Vagina (tissue), 2 donors: ENCODE measurements at places on chromosomes 13 and 19.

GRCh38 chr19:28829359-28829758 lies 383.6 kb downstream of the UQCRFS1 start:
- no peak for DNase-seq

DNA sequence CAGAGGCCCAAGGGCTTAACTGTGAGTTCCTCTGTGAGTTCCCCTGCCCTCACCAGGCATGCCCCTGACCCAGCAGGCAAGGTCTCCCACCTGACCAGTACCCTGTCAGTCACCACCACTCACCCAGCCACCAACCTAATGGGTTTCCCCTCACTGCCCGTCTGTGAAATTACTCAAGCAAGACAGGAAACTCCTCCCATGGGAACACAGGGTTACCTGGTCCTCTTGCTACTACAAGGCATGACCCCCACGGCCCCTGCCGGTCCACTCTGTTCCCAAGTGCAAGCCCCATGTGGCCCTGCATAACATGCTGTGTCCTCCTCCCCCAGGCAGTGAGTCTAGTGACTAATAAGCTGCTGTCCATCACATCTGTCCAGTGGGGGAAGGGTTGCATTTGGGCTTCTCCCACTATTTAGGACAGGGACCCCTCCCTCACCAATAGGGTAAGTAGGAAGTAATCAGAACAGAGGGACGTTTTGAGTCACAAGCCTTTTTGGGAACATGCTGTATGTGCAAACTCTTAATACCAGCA lies 8.0 kb upstream of the DHRS12 start:
- DNase-seq = no peak

- DNase-seq = no peak
Observed at GRCh38 chr13:78593652-78594455, 9.5 kb downstream of the POU4F1 start.

GRCh38 chr13:82747958-82748357 lies 1134.3 kb downstream of the SLITRK1 start:
- DNase-seq = no peak

- DNase-seq = no peak
Observed at GRCh38 chr13:67223024-67223423, 7.1 kb downstream of the PCDH9 start.

GRCh38 chr19:28358633-28359032 lies 854.3 kb downstream of the UQCRFS1 start:
- no peak for DNase-seq

DNA sequence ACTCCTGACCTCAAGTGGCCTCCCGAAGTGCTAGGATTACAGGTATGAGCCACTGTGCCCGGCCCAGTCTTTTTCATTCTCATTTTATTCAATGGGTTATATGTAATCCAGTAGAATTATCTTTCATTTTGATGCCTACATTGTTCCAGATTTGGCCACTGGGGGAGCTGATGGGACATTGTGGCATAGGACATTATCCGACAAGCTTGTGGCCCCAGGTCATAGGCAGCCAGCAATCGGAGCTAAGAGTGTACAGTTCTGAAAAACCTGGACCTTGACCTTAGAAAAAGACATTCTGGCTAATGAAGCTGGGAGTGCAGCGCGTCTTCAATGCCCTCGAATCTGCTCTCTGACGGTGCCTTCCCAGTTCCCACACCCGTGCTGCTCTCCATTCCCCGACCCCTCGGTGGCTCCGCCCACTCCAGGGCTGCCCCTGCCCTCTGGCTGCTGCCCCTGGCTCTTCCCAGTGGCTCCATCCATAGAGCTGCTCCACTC lies 108.7 kb downstream of the TEX29 start:
- no peak for DNase-seq

DNA sequence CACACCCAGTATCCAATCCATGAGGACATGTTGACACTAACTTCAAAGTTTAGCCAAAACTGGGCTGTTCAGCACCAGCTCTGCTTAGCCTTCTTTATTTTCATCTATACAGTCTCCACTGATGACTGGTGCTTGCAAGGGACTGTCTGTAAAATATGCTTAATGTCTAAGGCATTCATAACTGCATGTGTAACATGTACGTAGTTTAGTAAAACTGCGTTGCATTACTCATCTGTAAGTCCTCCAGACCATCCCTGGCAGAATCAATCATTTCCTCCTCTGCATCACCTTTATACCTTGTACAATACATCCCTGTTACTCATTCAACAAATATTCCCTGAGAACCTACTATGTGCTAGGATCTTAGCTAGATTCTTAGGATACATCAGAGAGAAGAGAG lies 362.1 kb downstream of the MTUS2 start:
- no peak for DNase-seq

DNA sequence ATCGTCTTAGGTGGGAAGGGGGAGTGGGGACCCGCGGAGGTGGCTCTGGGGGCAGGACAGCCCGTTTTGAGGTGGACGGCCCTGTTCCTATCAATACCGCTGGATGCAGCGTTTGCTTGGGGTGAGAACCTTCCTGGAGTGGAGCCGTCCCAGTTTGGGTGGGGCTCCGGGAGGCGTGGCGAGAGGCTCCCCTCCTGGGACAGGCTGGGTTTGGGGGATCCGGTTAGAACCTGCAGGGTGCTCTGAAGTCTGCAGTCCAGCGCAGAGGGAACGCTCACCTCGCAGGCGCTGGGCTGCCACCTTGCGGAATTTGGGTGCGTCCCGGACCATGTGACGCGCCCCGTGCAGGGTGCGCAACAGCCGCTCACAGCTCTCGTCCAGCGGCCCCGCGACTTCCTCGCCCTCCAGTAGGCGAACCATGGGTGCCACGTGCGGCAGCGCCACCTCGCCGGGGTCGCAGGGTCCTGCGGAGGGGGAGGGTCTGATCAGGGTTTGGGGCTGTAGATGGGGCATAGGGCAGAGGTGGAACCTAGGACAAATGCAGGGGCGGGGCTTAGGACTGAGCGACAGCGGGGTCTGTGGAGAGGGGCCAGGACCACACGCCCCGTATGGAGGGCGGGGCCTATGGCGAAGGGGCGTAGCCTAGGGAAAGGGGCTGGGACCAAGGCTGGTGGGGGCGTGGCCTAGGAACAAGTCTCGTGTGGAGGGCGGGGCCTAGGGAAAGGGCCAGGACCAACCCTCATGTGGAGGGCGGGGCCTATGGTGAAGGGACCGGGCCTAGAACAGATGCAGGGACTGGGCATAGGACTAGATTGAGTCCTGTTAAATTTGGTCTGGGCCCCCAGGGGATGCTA lies 13.8 kb downstream of the SH2D3A start:
- DNase-seq = no peak

- DNase-seq = no peak
Observed at GRCh38 chr19:35671818-35672217, 5.5 kb downstream of the UPK1A start.

- no peak for DNase-seq
Observed at GRCh38 chr19:14561847-14562351, 10.0 kb downstream of the NDUFB7 start.

GRCh38 chr13:44012910-44013757 lies 133.4 kb downstream of the LACC1 start:
- no peak for DNase-seq

- DNase-seq = no peak
Observed at GRCh38 chr13:21054313-21054712, 7.1 kb downstream of the LATS2 start.

- no peak for DNase-seq
Observed at GRCh38 chr13:92196591-92197256, 798.3 kb downstream of the GPC5 start.

DNA sequence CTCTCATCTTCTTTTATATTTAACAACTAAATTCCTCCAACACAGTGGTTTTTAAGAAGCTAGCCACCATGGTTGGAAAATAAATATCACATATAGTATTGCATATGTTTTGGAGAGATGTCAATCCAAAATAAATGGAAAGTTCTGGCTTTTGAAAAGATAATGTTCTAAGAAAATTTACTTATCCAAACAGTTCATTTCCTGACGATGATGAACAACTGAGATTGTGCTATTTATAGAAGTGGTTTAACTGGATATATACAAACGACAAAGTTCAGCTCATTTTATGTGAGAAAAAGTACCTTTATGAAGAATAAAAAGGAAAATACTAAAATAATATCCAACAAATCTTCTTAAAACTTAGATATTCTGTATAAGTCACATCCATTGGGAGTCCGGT lies 174.7 kb downstream of the MZT1 start:
- DNase-seq = no peak

- DNase-seq = no peak
Observed at GRCh38 chr13:113990321-113990837, 16.5 kb upstream of the C13orf46 start.

- no peak for DNase-seq
Observed at GRCh38 chr13:34462843-34463242, 479.2 kb upstream of the NBEA start.

DNA sequence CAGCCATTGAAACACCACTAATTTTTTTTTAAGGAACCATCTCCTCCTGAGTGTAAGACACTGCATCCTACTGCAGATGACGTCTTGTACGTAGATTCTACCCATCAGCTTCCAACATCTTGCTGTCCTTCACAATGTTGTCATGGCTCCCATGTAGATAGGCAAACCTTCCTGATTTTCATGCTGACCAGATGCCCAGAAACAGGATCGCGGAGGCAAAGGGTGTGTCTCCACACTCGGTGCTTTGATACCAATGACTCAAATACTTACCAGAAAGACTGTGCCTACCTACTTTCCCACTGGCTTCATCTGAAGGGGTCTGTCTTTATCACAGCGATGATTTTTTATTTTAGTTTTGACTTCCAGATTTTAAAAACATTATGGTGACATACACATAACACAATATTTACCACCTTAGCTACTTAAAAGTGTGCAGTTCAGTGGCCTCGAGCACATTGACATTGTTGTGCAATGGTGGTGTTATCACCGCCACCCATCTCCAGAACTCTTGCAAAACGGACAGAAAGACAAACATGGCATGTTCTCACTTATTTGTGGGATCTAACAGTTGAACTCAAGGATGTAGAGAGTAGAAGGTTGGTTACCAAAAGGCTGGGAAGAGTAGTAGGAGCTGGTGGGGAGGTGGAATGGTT lies 94.0 kb upstream of the PEG3 start:
- no peak for DNase-seq

DNA sequence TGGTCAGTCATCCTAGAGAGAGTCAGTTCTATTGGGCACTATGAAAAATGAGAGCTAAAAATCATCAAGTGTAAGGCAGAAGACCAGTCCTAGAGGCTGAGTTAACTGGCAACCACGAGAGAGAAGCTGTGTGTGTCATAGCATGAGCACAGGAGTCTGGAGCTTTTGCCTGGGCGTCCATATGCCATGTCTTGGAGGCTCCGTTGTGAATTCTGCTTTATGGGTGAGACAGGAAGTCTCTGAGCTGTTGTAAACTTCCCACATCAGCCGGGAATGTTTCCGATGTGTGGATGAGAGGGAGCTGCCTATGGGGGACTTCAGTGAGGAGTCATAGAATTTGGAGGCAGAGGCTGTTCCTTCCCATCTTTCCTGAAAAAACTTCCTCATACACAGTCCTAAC lies 120.0 kb downstream of the ITGBL1 start:
- DNase-seq = no peak

- DNase-seq = no peak
Observed at GRCh38 chr13:52644108-52644507, 1.9 kb downstream of the HNRNPA1L2 start.

- DNase-seq = no peak
Observed at GRCh38 chr19:51781999-51782398, 13.0 kb upstream of the FPR3 start.

GRCh38 chr13:46895381-46895780 lies 1.5 kb downstream of the HTR2A start:
- DNase-seq = no peak

DNA sequence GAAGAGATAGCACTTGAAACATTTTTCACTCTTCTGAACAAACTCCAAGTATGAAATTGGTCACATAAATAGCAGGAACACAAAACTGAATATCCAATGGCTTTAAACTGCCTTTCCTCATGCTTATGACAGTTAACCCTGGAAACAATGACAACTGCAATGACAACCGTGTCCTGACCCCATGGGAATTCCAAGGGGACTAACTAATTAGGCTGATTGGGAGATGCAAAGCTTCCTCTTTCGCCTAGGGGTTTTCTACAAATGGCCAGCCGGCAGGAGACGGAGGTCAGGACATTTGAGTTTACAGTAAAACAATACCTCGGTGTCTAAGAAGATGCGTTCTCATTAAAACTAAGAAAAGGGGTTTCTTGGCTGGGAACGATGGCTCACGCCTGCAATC lies 53.0 kb upstream of the URAD start:
- no peak for DNase-seq

DNA sequence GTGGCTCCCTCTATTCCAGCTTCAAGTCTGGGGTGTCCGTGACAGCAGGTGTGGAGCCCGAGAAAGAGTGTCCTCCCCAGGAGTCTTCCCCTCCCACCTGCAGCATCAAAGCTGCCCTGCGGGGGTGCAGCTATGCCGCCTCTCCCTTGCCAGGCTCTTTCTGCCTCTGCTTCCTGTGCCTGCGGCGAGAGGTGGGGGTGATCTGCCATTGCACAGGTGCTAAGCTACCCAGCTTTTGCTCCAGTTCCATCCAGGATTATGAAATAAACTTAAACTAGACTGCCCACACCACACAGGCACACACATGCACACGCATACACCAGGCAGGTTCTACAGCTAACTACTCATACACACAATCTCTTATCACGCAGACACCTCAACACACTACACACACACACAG lies 104.7 kb upstream of the CLDN10 start:
- DNase-seq = no peak

- DNase-seq = no peak
Observed at GRCh38 chr19:47158879-47159503, 28.4 kb downstream of the SAE1 start.

- DNase-seq = peak; percentile 74
Observed at GRCh38 chr13:111046590-111047141, 68.4 kb upstream of the ARHGEF7 start.

DNA sequence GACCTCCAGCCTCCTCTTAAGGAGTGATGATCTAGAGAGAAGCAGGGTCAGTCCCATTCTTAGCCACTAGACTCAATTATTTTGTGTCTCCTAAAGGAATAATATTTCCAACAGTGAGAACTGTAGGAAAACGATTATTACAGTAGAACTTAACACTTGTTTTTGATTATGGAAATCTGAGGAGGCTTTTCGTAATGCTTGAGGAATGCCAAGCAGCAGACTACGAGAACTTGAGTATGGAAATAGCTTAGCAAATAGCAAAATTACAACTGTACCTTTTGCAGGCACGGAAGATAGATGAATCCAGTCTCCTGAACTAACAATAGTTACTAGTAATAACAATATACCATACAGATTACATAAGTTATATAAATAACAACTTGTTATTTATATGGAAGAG lies 12.2 kb downstream of the BRD4 start:
- no peak for DNase-seq

DNA sequence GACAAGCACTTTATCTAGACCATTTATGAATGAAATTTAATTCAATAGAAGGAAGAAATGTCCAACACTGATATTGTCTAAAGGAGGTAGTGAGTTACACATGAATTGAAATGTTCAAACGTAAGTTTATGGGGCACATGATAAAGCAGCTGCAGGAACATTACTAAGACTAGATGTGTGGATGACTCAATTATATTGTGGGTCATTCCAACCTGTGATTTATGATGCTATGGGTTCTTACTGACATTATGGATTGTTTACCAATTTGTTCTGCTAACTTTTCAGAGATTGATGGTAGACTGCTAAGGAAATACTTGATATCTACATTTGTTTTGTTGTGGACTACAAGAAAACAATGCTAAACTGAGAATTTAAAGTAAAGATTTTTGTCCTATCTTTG lies 56.1 kb upstream of the ATXN8OS start:
- DNase-seq = no peak
